ENCODE measurements at places on chromosomes 16 and 17. TPM values are rescaled to one million over a fixed set of nuclear protein-coding genes. Genes with fewer than 3 reads are reported as not detected.

DNA sequence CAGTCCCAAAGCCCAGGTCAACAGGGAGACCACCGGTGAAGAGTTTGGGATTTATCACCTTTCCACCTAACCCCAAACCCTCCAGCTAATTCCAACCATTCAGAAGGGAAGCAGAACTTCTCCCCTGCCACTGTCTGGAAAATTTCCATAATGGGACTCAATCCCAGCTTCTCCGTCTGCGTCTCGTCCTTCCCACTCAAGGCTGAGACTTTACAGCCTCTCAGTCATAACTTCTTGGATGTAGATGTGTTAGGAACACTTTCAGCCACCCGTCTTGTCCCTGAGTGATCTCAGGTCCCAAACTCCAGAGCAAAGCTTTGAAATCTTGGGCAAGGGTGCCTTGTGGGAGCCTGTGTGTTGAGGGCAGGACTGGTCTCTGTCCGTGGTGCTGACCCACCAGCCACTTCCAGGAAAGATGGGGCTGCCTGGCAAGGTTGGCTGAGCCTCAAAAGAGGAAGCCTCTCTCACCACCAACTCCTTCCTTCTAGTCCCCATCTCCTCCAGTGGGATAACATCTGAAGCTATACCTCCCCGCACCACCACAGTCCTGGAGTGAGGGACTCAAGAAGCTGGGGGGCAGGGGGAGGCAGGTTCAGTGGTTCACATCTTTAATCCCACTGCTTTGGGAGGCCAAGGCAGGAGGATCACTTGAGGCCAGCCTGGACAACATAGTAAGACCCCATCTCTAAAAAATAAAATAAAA, 9.3 kb downstream of the GAS2L2 start:
- peaks cover 19% of the 10 kb centered on the region for H3K4me1 ChIP-seq
- H3K36me3 ChIP-seq, result no peaks in the 10 kb centered on the region
- H3K4me3 ChIP-seq, result no peak overlapping the region
- H3K27ac ChIP-seq, result no peak overlapping the region
- H3K27me3 ChIP-seq, result peaks cover 40% of the 10 kb centered on the region

GRCh38 chr17:66939461-66940114, 24.9 kb upstream of the CACNG4 start:
- peaks cover 21% of the 10 kb centered on the region for H3K27me3 ChIP-seq
- H3K4me1 ChIP-seq, result no peaks in the 10 kb centered on the region
- no peak for DNase-seq
- H3K4me3 ChIP-seq, result no peak overlapping the region
- H3K36me3 ChIP-seq, result no peaks in the 10 kb centered on the region

DNA sequence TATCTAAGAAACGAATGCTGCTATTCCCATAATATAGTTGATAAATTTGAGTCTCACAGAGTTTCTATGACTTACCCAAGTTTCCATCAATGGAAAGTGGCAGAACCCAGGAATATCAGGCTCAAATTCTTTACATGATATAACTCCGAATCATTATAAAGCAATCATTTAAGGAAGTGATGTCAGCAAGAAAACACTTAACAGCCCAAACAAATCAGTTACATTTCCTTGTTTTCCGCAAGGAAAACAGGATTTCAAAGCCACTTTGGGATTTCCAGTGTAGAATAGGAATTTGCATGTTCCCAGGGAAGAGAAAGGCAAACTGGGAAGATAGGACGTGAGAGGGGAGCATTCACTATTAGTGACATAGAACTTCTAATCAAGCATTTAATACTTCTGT, 311.4 kb upstream of the GOT2 start:
- no peaks in the 10 kb centered on the region for H3K36me3 ChIP-seq
- H3K4me3 ChIP-seq, result no peak overlapping the region
- H3K27me3 ChIP-seq, result no peaks in the 10 kb centered on the region
- no peaks in the 10 kb centered on the region for H3K4me1 ChIP-seq

DNA sequence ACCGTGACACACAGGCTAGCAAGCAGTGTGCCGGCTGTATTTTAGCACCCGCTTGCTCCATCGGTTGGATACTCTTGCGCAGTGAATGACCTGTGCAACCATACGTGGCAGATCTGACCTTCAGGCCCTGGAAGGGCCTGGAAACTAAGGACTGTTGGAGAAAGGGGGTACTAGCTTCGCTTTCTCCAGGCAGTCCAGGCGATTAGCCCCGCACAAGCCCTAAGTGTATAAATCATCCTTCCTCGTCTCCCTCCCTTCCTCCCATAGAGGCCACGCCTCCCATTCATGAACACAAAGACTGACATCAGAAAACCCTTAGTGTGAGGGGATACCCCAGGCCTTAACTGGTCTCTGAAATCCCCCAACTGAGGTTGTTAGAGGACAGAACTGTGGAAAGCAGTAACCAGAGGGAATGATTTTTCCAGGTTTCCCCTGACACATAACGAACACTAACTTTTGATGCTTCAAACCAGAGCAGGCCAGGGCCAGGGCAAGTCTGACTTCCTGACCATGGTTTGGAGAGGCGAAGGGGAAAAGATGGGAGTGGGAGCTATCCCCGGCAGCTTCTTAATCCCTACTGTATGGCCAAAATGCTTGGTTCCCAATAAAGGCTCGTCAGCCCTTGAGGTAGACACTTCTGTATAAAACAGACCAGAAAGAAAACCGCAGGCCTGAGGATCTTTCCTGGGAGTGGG, 1.4 kb upstream of the DYNLL2 start:
- no peak for DNase-seq
- peaks cover 16% of the 10 kb centered on the region for H3K36me3 ChIP-seq
- H3K27me3 ChIP-seq, result no peaks in the 10 kb centered on the region
- H3K4me3 ChIP-seq, result no peak overlapping the region
- peaks cover 29% of the 10 kb centered on the region for H3K4me1 ChIP-seq
- no peak overlapping the region for H3K27ac ChIP-seq

- H3K4me1 ChIP-seq, result peaks cover 8% of the 10 kb centered on the region
- H3K4me3 ChIP-seq, result no peak overlapping the region
- H3K27me3 ChIP-seq, result no peaks in the 10 kb centered on the region
- DNase-seq, result no peak
- H3K27ac ChIP-seq, result no peak overlapping the region
- H3K36me3 ChIP-seq, result no peaks in the 10 kb centered on the region
These were observed 7.5 kb downstream of the TIMP2 start for GRCh38 chr17:78917451-78918275.

GRCh38 chr17:63070031-63070430, 104.0 kb downstream of the TANC2 start:
- peaks cover 6% of the 10 kb centered on the region for H3K4me1 ChIP-seq
- DNase-seq, result no peak
- H3K27ac ChIP-seq, result no peak overlapping the region
- H3K27me3 ChIP-seq, result no peaks in the 10 kb centered on the region
- no peak overlapping the region for H3K4me3 ChIP-seq

- peaks cover 2% of the 10 kb centered on the region for H3K36me3 ChIP-seq
- H3K27me3 ChIP-seq, result no peaks in the 10 kb centered on the region
- H3K27ac ChIP-seq, result no peak overlapping the region
These were observed 9.9 kb downstream of the PCTP start for GRCh38 chr17:55760643-55761355.

DNA sequence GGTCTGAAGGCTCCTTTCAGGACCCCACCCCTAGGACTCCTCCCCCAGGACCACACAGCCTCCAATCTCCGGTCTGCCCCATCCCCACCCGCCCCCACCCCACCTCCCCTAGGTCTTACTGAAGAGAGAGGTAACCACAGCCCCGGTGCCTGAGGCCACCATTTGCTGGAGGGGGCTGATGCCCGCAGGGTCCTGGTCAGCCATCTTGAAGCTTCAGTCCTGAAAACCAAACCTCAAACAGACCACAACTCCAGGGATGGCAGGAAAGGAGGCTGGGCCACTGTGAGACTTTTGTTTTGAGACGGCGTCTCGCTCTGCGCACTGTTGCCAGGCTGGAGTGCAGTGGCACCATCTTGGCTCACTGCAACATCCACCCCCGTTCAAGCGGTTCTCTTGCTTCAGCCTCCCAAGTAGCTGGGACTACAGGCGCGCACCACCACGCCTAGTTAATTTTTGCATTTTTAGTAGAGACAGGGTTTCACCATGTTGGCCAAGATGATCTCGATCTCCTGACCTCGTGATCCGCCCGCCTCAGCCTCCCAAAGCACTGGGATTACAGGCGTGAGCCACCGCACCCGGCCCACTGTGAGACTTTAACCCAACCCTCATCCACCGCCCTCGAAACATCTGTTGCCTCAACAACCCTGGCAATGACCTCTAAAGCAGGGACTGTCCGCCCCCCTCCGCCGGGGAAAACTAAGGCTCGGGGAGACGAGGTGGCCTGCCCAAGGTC, 1.1 kb downstream of the SLC25A39 start:
- H3K27me3 ChIP-seq, result no peaks in the 10 kb centered on the region
- peak overlapping the region; percentile 85 for H3K4me3 ChIP-seq
- peaks cover 44% of the 10 kb centered on the region for H3K4me1 ChIP-seq
- no peak for DNase-seq
- H3K36me3 ChIP-seq, result peaks cover 31% of the 10 kb centered on the region

- H3K27ac ChIP-seq, result no peak overlapping the region
- no peak for DNase-seq
- no peaks in the 10 kb centered on the region for H3K4me1 ChIP-seq
- no peaks in the 10 kb centered on the region for H3K27me3 ChIP-seq
- no peaks in the 10 kb centered on the region for H3K36me3 ChIP-seq
These were observed 5.1 kb downstream of the KRT31 start for GRCh38 chr17:41392278-41392677.

DNA sequence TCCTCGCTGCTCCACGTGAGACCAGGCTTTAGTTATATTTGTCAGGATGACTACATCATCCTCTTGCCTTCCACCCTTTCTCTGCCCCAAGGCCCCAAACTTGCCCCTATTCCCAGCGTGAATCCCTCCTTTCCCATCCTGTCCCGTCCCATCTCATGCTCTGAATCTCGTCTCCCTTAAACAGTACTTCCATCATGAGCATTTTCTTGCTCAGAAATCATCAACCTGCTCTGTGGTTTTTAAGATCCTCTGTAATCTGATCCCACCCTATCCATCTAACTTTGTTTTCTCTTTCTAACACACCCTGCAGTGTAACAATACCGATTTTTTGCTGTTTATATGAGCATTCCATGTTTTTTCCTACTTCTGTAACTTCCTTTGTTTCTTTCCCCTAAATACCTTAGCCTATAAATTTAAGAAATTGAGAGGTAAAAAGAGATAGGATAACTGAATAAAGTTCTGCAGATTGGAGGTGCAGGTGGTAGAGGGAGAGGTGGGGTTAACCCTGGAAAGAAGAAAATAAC, 39.7 kb downstream of the MRTFB start:
- no peaks in the 10 kb centered on the region for H3K27me3 ChIP-seq
- no peaks in the 10 kb centered on the region for H3K36me3 ChIP-seq
- H3K4me1 ChIP-seq, result peaks cover 11% of the 10 kb centered on the region
- H3K27ac ChIP-seq, result no peak overlapping the region

DNA sequence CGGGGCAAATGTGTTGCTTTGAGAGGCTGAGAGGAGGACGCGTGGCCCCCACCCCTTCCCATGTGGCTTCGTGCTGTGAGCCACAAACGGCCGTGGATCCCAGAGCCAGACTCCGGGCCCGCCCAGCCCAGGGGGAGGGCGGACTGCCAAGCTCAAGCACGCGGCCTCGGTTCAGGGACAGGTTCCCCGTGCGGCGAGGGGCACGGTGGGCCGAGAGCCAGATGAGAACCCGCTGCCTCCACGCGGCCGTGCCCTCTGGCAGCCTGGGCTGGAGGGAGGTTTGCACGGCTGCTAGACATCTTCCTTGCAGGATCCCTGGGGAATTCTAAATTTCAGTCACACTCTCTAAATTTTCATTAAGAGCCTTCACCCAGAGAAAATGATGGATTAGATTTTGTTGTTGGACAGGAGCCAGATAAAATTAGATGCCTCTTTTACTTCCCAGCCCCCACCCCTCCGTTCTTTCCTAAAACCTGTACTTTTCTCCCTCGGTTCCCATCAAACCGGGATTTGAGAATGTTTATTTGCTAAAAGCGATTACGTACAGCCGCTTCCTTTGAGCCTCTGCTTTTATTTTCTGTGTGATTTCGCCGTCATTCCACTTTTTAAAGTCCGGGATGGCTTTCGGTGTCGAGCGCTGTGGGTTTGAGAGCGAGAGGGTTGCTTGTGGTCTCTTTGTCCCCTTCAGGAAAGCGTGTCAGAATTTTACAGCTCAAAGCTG, 25.0 kb upstream of the GNG13 start:
- no peaks in the 10 kb centered on the region for H3K4me1 ChIP-seq
- H3K4me3 ChIP-seq, result no peak overlapping the region
- no peak for DNase-seq
- no peaks in the 10 kb centered on the region for H3K27me3 ChIP-seq

GRCh38 chr17:39579318-39580081, 28.2 kb downstream of the NEUROD2 start:
- no peak overlapping the region for H3K27ac ChIP-seq
- no peak for DNase-seq
- H3K36me3 ChIP-seq, result no peaks in the 10 kb centered on the region
- no peaks in the 10 kb centered on the region for H3K27me3 ChIP-seq
- H3K4me1 ChIP-seq, result no peaks in the 10 kb centered on the region
- H3K4me3 ChIP-seq, result no peak overlapping the region

The ZNF48 gene
- 3.5 TPM for total RNA-seq

The GJC1 gene
- not detected for total RNA-seq

The TBX2 gene
- 0.06 TPM for total RNA-seq

The FOXN1 gene
- total RNA-seq, result not detected

Data from CD4-positive, alpha-beta T cell (primary cell).